ENCODE measurements at places on chromosomes 7 and 10.

DNA sequence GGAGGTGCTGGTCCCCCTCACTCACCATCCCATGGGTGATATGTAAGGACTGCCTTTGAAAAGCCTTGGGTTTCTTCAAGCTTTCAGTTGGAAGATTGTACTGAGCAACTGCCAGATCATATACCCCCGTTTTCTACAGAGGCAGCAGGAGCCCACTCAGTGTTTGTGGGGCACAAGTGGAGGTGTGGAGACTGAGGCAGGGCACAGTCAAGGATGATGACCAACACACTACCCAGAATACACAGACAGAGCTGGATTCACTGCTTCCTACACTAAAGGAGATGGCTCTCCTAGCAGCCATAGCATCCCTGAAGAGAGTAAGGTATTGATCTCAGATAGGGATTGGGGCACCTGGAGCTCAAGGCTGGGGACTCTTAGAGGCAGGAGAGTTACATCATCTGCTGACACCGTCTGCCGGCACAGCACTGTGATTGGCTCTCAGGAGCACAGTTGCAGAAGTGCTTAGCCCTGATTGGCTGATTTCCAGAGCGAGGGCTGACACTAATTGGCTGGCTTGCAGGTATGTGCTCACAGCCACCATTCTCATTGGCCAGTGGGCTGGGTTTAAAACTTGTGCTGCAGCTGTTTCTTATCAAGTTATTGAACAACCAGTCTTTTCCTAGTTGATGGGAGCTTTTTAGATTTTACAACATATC lies 77.9 kb upstream of the PFKP start:
- DNase-seq, result no peak

DNA sequence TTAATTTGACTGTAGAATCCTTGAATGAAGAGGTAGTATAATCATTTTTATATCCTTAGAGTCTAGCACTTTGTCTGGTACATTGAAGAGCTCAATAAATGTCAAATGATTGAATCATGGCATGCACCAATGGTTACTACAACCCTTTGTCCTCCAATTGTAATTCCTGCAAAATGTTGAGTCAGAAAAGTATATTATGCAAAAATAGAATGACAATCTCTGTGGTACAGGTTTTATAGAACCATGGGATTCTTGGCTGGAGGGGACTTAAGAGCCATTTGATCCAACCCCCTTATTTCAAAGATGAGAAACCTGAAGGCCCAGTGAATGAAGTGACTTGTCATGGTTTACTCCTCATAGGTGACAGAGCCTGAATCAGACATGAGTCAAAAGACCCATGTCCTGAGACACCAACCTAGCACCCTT lies 30.9 kb upstream of the SMKR1 start:
- DNase-seq, result no peak

GRCh38 chr7:47391726-47392125 lies 190.2 kb downstream of the TNS3 start:
- DNase-seq, result no peak

DNA sequence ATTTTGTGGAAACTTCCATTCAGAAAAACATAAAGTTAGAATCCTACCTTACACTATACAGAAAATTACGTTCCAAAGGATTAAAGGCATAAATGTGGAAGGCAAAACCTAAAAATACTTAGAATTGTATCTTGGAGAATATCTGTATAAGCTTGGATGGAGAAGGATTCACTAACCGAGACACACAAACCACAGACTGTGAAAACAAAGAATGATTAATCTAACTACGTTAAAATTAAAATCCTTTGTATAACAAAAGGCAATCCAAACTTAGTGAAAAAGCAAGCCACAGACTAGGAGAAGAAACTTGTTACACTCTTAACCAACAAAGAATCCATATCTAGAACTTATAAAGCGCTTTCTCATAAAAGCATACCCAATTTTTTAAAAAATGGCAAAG lies 678.8 kb downstream of the INHBA start:
- DNase-seq, result no peak

DNA sequence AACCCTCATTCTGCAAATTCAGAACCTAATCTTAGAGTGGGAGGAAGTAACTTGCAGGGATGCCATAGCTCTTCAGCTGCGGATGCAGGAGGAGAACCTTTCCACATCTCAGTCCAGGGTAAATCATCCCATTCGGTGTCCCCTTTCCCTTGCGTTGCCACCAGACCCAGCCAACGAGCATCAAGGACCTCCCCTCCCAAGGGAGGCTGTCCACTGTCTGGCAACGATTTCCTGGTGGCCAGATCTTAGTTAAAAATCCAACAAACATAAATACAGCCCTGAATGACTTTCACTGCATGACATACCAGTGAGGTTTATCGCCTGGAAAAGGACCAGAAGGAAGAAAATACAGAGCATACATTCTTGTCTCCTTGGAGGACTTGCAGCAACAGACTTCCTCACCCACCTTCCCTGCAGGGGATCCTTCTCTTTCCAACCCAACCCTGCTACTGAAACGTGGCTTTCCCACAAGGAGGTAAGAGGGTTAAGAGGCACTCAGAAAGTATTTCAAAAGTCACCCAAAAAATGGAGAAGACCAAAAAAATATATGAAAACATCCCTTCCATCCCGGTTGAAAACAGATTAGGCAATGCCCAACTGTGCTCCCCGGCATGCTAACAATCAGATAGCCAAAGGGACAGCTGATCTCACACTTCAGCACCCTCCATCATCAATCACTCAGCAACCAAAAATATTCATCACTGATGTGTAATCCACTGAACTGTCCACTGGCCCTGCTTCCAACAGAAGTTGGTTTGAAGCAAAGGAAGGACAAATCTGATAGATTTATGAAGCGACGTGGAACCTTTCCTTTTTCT lies 206.6 kb downstream of the TNS3 start:
- no peak for DNase-seq

DNA sequence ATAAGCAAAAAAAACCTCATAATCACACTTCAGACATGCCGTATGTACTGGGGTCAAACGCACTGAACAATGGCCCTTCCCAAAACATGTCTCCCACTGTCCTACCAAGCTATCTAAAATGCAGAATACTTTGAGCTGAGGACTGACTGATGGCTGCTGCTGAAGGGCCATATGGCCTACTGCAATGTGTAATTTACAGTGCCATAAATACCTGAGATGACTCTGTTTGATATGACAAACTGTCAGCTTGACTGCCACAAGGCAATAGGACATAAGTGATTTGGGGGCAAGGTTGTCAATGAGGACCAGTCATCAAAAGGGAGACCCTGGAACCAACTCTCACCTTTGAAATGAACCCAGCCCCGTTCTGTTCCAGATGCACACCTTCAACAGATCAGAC lies 187.4 kb upstream of the FRMD4A start:
- DNase-seq, result no peak

GRCh38 chr7:36999626-37000485 lies 275.6 kb upstream of the AOAH start:
- DNase-seq, result no peak

GRCh38 chr10:71136036-71136721 lies 76.2 kb upstream of the UNC5B start:
- DNase-seq, result no peak

DNA sequence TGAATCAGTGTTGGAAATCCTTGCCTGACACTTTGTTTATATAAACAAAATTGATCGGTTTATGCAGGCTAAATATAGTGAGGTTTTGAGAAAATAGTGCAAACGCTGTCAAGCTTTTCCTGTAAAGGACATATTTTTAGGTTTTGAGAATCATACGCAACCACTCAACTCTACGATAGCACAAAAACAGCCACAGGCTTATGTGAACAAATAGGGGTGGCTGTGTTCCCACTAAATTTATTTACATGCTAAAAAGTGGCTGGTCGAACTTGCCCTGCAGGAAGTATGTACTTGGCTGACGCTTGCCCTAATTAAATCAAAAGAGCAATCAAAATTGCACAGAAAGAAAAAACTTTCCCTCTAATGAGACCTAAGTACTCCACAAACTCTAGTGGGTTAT lies 234.7 kb upstream of the CACNA2D1 start:
- DNase-seq, result no peak

GRCh38 chr10:77498829-77499228 lies 138.8 kb downstream of the KCNMA1 start:
- DNase-seq, result no peak

- no peak for DNase-seq
Measured at GRCh38 chr10:74936577-74937265, 110.3 kb downstream of the KAT6B start.

DNA sequence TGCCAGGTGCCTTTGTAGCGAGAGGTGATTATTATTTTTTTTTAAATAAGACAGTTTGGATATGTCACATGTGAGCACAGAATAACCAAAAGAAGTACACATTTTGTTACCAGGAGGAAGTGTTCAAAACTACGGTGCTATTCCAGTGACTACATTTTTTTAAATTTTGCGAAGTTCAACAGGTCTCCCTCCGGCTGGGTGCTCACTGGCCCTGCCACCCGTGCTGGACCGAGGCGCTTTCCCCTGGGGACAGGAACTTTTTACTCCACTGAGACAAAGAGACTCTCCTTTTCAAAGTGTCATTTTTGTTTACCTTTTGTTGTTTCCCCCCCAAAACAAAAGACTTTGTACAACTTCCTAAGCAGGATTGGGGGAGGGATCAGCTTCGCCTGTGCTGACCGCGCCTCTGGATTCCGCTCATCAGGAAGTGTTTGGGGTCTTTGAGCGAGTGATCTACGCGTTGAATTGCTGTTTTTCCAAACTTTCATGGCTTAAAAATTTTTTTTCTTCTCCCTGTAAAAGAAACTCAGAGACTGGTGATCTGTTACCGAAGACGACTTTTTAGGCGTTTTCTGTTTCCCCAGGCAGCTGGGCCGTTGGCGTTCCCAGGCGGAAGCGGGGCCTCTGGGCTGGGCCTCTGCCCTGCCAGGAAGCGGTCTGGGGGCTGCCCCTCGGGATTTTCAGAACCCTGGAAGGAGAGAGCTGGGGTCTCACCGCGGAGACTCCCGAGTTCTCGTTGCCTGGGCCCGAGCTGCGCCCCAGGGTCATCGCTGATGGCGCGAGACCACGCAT lies 7.2 kb downstream of the EN2 start:
- DNase-seq, result no peak

DNA sequence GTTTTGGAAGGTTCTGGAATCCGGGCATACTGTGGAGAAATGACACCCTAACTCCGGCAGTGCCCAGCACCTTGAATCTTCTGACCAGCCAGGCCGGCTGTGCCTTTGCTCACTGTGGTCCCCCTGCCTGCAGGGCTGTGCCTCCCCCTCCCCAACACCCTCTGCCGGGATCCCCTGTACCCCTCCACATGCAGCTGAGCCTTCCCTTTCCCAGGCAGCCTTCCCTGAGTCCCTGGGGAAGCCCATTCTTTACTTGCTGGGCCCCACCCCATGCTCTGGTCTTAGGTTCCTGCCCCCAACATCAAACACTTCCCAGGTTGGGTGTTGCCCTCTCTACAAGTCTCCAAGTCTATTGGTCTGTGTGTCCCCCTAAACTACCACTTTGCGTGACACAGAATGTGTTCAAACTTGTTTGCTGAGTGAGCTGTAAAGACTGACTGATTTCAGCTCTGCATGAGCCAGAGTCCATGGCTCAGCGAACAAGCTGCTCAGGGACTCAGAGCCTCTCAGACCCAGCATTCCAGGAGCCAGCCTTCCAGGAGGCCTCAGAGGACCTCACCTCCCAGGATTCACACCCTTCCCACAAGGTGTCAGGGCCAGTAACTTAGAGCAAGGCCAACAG lies 31.6 kb downstream of the CALML5 start:
- no peak for DNase-seq

DNA sequence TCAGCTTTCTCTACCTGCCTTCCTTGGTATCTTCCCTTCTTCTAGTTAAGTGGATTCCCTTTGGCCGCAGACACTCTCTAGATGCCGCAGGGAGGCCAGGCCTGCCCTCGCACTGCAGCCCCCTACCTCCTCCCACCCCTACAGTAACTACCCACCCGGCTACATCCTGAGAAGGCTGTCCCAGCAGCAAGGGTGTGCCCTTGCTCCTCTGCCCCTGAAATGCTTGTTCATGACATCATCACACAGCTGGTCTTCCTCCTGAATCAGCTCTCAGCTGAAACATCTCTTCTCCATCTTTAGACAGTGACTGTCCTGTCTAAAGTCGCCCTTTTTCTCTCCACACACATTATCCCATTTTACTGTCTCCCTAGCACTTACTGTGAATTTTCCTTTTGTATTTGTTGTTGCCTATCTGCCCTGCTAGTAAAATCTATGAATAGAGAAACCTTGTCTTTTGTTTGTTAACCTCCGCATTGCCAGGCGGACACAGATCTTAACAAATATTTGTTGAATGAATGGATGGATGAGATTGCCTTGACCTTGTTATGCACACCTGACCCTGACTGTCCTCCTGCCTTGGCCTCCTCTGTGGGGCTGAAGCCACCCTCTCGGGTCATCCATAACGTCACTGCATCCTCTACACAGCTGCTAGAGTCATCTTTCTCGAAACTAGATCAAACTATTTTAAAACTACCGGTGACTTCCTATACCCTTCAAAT lies 108.9 kb upstream of the GATA3 start:
- DNase-seq, result no peak

DNA sequence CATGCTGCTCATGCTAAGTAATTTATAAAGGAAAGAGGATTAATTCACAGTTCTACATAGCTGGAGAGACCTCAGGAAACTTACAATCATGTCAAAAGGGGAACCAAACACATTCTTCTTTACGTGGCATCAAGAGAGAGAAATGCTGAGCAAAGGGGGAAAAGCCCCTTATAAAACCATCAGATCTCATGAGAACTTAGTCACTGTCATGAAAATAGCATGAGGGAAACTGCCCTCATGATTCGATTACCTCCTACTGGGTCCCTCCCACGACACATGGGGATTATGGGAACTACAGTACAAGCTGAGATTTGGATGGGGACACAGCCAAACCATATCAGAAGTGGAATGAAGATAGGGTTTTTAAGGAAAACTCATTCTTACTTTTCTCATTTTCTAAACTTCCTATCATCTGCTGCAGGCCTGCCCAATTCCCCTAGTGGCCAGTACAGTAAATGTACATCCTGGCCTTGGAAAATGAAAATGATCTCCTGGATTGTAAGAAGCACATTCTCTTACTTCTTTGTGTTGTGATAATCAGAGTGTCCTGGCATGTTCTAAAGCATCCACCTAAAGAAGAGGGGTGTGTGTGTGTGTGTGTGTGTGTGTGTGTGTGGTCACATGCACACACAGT lies 421.5 kb downstream of the LRMDA start:
- no peak for DNase-seq

- DNase-seq, result no peak
Measured at GRCh38 chr10:34811968-34812514, 3.1 kb downstream of the PARD3 start.

- no peak for DNase-seq
Measured at GRCh38 chr7:98231493-98232262, 20.4 kb downstream of the TECPR1 start.

GRCh38 chr7:120273476-120273975 lies 551 bp downstream of the KCND2 start:
- no peak for DNase-seq

DNA sequence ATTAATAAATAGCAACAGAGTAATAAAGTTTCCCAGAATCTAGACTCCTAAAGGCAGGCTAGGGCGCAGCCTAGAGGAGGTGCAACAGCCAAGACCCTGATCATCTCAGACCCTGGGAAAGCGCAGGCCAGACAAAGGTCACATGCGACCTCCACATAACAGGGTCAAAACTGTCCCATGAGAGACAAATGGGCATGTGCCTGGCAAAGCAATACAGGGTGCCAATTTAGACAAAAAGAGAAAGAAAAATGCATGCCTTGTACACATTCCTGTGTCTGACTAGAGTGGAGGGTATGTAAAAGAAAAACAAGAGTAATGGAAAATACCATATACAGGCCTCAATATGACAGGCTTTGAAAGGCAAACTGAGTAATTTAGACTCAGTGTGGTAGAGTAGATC lies 22.2 kb downstream of the MPP7 start:
- no peak for DNase-seq
